ENCODE measurements at places on chromosomes 12 and 14.

DNA sequence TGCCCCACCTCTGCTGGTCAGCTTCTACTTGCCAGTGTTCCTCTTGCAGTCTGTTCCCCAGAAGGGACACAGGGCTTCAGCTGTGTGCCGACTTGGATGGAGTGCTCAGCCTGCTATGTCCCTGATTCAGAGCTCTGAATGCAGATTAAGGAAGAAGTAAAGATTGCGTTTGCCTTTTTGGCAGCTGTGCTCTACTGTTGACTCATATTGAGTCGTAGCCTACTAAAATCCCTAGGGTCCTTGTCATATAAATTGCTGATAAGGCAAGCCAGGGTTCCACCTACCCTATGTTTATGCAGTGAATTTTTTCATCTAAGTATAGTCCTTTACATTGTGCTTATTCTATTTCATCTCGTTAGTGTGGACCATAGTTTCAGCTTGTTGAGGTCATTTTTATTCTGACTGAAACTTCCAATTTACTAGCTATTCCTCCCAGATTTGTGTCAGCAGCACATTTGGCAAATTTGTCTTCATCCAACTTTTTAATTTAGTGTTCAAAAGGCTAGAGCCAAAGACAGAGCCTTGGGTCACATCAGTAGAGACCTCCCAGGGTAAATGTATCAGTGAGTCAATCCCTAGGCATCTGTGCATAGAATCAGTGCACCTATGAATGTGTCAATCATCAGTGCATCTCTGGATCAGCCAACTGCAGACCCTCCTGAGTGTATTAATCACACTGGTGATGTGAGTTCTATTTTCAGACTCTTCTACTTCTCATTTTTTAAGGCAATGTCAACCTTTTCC is 31.9 kb downstream of the CACNA1C start:
- no peak for DNase-seq

- DNase-seq, result no peak
These were observed 8.4 kb upstream of the MYH7 start for GRCh38 chr14:23443881-23444280.

DNA sequence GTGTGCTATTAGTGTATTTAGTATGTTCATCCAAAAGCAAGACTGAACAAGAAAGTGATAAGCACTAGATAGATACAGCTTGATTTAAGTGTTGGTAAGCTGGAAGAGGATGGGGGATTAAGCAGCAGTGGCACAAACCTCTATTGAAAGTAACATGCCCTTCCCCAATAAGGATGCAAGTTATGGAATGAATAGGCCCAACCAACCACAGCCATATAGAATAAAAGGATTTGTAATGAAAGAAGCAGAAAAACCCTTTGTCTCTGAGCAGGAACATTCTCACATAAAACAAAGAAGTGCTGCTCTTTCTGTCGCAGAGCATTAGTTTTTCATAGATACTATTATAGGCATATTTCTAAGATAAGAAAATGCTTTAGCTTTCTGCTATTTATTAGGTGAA is 310.7 kb downstream of the IPO8 start:
- DNase-seq, result no peak

GRCh38 chr14:91303091-91303923 is 58.8 kb upstream of the GPR68 start:
- DNase-seq, result no peak

- no peak for DNase-seq
These were observed 156.6 kb upstream of the EGLN3 start for GRCh38 chr14:34107441-34107840.

DNA sequence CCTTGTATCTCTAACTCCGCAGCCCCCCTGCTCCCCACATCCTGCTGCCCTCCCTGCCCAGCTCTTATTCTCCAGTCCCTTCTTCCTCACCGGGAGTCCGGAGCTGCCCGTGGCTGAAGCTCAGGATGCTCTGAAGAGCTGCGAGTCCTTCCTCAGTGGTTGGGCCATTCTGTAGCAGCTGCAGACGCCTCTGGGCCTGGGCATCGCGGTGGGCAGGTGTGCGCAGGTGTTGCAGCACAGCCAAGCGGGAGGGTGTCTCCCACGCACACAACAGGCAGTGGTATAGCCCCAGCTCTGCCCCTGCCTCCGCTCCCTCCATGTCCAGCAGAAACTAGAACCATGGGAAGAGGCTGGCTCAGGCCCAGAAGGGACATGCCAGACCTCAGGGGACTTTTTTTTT is 20.2 kb downstream of the ZFHX2 start:
- DNase-seq, result no peak

GRCh38 chr12:124434354-124434753 is 133.1 kb downstream of the NCOR2 start:
- no peak for DNase-seq

DNA sequence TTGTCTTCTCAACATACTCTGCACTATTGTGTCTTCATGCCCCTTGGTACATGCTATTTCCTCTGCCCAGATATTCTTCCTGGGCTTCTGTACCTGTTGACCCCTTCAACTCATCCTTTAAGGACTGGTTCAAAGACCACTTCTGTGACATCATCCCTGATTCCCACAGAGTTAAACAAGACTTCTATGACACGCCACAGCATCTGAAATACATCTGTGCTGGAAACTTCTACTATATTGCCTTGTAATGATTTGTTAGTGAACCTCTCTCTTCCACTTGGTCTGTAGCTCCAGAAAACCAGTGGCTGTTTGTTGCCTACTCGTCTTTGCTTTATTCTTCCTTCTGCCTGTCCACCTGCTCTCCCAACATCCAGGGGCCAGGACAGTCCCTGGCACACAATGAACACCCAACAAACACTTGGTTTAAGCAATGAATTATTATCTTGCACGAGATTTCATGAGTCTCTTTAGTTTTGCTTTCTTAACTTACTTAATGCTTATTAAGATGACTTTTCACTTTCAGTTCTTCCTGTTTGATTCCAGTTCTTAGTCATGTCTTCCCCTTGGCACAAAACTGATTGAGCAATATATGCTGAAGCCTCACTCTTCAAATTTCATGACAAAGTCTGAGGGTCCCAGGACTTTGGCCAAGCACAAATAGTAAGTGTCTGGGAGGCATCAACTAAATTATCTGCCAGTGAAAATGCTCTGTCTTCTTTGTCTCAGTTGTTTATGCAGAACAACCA is 485.9 kb downstream of the APAF1 start:
- DNase-seq, result no peak

DNA sequence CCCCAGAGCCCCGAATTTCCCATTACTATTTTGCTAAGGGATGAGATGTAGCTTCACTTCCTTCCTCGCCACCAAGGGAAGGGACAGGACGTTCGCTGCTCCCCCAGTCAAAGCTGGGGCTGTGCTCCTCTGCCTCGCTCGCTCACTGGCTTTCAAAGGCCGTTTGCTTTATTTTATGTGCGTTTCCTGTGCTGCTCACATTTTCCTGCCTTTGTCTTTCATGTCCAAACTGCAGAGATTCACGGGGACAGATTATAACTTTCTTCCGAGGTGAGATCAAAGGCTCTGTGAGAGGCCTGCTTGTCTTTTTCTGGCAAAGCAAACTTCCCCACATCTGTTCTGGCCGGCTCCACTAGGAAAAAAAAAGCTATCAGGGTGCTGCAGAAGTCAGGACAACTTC is 76.0 kb upstream of the FZD10 start:
- DNase-seq, result no peak

GRCh38 chr14:35140718-35141581 is 18.6 kb downstream of the PRORP start:
- DNase-seq, result no peak

DNA sequence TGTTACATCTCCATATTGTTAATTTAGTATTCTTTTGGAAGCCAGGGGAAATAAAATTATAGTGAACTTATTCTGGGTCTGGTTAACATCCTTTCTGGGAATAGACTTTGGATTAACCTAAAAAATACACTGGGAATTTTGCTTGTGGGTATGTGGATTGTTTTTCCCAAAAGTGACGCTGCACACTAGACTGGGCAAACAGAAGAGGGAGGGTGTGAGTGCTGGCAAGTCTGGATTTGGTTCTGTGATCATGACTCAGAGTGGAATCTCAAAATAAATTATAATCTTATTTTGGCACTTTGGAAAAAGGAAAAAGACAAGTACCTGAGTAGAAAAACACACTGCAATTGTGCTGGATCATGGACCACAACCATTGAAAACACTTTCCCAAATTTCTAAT is 15.2 kb upstream of the LUM start:
- no peak for DNase-seq

DNA sequence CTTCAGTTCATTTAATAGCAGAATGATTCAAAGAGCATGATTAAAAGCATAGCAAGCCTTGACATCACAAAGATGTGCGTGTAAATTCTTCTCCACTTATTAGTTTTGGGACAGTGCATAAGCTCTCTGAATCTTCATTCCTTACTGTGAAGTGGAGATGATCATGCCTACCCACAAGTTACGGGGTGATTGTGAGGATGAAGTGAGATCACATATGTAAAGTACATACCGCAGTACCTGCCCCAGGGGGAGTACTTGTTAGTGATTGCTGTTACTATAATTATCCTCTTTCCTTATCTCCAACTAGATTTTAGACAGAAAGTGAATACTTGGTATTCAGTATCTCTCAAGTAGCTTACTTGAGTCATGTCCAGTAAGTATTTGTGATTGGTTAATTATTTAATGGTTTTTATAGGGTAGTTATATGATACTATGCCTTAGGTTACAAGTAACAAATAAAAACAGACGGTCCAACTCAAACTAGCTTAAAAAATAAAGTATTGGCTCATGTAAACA is 6.0 kb downstream of the RAD9B start:
- no peak for DNase-seq

DNA sequence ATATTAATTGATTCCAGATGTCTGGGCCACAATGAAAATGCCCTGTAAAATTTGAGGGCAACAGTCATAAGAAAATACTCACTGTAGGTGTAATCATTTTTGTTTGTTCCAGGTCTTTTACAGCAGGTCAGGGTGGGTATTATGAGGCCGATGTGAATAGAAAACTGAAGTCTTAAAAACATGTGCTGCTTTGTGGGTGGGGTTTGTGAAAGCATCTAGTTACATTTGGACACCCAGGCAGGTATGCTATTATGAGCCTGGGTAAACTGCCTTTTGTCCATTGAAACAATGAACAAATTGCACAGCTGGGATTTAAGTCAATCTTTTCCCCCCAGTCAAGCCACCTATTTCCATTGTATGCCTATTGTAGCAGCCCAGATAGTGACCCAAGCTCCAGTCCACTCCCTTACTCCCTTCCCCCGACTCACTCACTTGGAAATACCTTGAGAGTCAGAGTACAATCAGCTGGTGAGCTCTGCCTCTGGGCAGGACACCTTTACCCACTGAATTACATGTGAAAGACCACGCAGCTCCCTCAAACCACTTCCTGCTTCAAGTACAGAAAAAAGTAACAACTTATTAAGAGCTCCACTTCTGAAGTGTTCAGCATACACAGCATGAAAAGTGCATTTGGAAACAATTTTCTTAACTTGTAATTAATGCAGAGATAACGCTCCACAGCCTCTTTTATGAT is 1.8 kb downstream of the IGF1 start:
- no peak for DNase-seq

- no peak for DNase-seq
These were observed 24.8 kb upstream of the MTHFD1 start for GRCh38 chr14:64363265-64363846.

DNA sequence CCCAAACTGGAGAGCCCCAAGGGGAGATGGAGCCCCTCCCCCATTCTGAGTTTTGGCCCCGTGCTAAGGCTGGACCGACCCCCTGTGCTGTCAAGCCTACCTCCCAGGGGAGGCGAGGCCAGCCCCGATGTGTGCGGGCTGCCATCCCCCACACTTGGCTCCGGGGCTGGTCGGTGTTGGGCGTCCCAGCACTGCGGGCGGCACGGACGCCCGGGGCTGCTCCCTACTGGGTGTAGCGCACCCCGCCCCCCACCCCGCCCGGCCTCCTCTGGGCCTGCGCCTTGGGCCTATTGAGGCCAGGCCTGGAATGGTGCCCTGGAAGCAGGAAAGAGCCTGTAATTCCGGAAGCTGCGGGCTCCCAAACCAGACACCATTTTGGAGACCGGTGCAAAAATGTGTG is 2.6 kb downstream of the DCAF4 start:
- no peak for DNase-seq

GRCh38 chr14:54742492-54743350 is 159.9 kb downstream of the GCH1 start:
- no peak for DNase-seq

- no peak for DNase-seq
These were observed 78.8 kb downstream of the ERC1 start for GRCh38 chr12:1069846-1070245.

- DNase-seq, result no peak
These were observed 41.5 kb upstream of the CCDC60 start for GRCh38 chr12:119292893-119293630.

DNA sequence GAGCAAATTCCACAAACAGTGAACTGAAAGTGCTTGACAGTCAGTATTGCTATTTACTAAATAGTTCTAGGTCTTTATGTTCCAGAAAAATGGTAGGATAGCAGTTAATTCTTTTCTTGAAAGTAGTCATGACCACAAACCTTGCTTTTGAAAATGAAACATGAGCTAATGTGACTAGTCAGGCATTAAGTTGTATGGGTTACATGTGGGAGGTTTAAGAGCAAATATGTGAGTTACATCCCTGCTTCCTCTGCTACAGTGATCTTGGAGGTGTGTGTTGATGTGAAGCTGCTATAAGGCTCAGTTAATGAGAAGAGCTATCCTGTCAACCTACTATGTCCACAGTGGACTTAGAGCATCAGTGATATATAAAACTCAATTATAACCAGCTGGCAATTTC is 741.6 kb downstream of the FSCB start:
- DNase-seq, result no peak

DNA sequence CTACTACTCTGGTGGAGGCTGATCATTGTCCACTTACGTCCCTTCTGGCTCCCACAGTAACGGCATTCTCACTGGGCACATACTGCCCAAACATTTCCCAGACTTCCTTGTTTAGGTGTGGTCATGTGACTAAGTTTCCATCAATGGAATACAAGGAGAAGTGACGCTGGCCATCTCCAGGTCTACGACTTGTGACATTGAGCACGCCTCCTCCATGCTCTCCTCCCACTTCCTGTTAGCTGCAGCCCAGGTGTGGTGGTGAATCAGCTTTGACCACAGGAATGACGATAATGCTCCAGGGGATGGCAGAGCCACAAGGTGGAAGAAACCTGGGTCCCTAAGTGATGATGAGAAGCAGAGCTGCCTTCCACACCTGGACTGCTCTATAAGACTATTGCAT is 6.0 kb upstream of the SLC24A4 start:
- DNase-seq, result no peak

- DNase-seq, result no peak
These were observed 41.7 kb upstream of the RGS6 start for GRCh38 chr14:71890541-71890940.

- DNase-seq, result no peak
These were observed 24.4 kb downstream of the NEUROD4 start for GRCh38 chr12:55044135-55044534.

Data from stimulated activated CD4-positive, alpha-beta T cell treated with anti-CD3 and anti-CD28 coated beads, Interleukin-15, amount 100 ng/mL, for 1 hour (primary cell).